ELF-1 (cell line): ENCODE measurements at places on chromosomes 16 and 17.

DNA sequence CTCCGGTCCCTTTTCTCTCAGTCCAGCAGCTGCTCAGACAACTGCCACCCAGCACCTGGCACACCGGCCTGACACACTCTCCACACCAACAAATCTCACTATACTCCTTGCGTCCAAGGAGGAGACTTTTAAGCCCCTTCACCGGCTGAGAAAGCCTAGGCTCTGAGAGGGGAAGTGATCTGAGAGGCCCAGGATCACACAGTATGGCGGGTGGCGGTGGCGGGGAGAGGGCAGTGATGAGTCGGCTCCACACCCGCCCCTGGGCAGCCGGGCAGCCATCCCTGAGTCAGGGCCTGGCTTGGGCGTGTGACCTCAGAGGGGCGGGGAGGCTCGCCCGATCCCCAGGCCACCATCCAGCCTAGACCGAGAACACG is 569 bp downstream of the FLII start:
- peak; percentile 77 for DNase-seq

- no peak for DNase-seq
Measured at GRCh38 chr16:58345574-58346354, 46.5 kb upstream of the GINS3 start.

DNA sequence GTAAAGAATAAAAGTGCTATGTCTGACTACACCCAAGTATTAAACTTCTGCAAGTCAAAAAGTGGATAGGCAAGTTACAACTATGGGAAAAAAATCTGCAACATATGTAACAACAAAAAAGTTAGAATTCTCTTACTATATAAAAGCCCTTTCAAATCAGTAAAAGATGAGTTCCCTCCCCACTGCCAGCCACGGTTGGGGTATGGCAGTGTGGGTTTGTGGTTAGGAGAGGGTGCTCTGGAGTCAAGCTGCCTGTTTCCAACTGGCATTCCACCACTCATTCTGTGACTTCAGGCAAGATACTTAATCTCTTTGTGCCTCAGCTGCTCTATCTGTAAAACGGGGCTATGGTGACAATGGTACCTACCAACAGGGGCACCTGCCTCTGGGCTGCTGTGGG is 26.6 kb upstream of the MFSD6L start:
- no peak for DNase-seq

GRCh38 chr16:16014329-16015224 is 65.2 kb downstream of the ABCC1 start:
- no peak for DNase-seq

GRCh38 chr16:15461376-15461775 is 27.0 kb downstream of the BMERB1 start:
- DNase-seq = no peak

DNA sequence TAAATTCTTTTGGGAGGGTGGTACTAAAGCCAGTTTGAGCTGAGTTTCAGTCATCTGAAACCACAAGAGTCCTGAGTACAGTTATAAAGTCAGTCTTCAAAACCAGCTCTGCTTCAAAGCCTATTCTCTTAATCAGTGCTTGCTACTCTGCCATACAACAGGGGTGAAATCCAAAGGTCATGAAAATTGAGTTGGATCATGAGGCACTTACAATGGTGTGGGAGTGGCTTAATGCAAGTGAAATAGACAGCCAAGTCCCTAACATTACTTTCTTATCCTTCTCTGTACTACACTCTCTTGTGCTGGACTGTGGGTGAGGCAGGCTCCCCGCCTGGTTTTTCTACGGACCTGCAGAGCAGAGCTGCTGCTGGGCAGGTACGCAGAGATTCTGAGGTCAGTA is 12.4 kb downstream of the CBLN1 start:
- no peak for DNase-seq

- DNase-seq = no peak
Measured at GRCh38 chr17:17019430-17019762, 22.9 kb upstream of the MPRIP start.

- DNase-seq = no peak
Measured at GRCh38 chr17:65589321-65589720, 27.9 kb upstream of the AXIN2 start.

- peak; percentile 77 for DNase-seq
Measured at GRCh38 chr16:56950881-56951771, 10.6 kb upstream of the CETP start.

- no peak for DNase-seq
Measured at GRCh38 chr16:58389724-58390123, 2.5 kb upstream of the GINS3 start.

DNA sequence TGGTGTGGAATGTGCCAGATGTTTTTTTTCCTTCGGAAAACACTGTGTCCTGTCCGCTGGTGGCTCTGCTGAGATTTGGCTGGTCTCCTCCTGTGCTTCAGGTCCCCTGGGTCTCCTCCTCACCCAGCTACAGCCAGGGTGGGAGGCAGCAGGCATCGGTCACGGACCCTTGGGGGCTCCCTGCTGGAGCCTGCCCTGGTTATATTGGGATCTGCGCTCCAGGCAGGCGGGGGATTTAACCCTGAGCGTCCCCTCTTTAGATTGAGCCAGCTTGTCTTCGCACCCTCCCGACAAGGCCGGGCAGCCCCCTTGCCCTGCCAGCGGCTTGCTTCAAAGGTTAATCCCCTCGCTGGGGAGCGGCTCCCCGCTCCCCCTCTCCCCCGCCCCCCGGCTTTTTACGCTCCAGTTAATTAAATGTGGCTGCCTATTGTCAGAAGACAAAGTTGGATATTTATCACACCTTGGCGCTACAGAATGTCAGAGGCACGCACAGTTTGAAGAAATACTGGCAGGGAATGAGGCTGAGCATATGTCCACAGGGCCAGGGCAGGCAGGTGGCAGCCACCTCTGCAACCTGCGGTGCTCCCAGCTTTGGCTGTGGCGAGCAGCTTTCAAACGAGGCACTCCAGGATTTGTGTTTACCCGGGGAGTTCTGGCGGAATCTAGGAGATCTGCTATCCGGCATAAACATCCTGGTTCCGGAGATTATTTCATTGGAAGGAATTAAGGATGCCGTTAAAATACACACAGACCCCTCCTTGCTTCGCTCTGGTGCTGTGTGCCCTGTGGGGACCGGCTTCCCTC is 38.2 kb upstream of the GSE1 start:
- no peak for DNase-seq

DNA sequence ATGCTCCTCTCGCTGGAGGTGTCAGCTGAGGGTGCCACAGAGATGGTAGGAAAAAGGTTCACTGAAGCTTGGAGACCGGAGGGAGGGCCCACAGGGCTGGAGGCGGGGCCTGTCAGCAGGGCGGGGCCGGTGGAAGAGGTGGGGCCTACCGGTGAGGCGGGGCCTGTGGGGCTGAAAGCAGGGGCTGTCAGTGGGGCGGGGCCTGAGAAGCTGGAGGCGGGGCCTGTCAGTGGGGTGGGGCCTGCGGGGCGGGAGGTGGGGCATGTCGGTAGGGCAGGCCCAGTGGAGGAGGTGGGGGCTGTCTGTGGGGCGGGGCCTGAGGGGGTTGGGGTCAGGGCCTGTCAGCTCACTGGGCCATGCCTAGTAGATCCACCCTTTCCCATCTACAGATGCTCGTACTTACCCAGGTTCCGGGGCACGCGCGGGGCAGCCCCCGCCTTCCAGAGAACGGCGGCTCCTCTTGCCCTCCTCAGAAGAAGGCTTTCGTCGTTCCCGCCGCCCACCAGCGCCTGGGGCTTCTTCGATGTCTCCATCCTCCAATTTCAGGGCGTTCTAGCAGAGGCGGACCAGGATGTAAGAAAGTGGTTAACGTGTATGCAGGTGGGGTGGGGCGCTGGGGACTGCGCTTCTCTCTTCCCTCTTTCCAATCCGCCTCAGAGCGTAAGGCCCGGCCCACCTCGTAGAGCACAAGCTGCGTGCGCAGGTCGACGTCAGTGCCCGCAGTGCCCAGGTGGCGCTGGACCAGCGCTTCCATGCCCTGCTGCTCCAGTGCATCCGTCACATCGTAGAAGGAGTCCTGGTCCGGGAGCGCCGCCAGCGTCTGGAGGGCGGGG is 9.8 kb downstream of the TMEM208 start:
- peak; percentile 90 for DNase-seq

DNA sequence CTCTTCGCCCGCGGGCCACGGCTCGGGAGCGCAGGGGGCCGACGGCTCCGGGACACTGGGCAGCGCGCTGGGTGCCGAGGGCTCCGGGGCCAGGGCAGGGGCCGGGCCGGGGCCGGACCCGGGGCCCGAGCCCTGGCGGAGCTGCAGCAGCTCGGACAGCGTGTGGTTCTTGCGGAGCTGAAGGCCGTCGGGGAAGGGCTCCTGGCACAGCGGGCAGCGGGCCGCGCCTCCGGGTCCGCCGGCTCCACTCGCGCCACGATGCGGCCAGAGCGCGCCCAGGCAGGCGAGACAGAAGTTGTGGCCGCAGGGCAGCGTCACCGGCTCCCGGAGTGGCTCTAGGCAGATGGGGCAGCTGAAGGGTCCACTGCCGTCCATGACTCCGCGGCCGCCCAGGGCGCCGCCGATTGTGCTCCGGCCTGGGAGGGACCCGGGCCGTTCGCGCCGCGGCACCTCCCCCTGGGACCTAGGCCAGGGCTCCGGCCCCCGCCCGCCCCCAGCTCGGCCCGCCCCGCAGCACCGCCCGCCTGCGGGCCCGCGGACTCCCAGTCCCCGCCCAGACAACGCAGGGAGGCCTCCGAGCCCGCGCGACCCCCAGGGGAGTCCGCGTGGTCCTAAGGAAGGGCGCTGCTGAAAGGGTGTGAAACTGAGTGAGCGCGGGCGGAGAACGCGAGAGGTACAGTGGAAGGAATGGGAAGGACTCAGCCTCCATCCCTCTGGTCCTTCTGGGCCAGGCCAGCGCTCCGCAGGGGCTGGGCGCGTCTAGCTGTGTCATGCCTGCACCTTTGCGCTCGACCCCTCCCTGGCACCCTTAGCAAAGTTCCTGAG is at the start of gene TRIM47:
Gene TRIM47 (minus strand): TSS at position 408 of the 825 bp plus-strand sequence. CDS start 33 bp downstream, at position 375.
- DNase-seq = peak; percentile 68

GRCh38 chr17:28498652-28499363 is 7.3 kb upstream of the FOXN1 start:
- no peak for DNase-seq

DNA sequence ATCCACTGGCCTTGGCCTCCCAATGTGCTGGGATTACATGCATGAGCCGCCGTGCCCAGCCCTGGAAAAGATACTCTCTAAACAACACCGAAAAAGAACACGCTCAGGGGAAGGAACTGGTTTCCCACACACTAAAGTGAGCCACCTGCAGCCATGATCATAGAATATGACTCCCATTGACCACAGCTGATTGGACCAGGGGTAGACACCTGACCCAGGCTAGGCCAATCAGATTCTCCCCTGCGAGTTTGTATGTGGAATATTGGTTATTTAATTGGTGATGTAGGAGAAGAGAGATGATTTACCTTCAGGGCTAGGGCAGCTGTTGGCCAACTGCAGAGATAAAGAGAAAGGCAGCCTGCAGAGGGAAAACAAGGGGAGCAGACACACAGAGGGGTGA is 9.0 kb upstream of the GGA2 start:
- no peak for DNase-seq

GRCh38 chr17:16398270-16399267 is 16.8 kb upstream of the TRPV2 start:
- DNase-seq = peak; percentile 76

DNA sequence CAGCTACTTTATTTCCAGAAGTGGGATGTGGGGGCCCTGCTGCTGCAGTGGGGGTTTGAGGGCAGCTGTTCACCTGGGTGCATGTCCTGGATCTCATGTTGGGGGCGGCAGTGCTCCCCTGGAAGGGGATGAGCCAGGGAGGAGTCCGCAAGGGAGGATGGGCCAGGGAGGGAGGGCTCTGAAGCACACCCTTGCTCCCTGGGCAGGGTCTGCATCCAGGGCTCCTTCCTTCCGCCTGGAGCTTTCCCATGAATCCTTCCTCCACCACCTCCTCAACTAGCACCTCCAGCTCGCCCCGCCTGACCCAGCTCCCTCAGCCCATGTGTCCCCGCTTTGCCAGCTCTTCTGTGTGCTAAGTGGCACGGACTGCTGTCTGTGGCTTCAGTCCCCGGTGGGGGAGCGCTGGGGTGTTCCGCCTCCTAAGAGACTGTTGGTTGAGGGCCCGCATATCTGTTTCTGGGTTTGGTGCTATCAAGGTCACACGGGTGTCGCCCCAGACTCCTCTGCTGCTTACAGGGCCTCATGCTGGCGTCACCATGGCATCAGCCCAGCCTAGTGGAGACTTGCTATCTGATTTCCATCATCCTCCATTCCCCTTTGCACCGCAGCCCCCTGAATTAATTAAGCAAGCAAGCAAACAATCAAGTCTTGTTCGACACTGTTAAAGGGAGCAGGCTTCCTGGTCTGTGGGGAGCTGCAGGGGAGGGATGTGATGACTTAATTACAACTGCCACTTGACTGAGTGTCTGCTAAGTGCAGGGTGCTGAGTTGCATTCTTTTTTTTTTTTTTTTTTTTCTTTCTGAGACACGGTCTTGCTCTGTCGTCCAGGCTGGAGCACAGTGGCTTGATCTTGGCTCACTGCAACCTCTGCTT is 71.8 kb downstream of the PRKCA start:
- peak; percentile 38 for DNase-seq

GRCh38 chr16:89289428-89290395 is 72.2 kb downstream of the ZNF778 start:
- peak; percentile 89 for DNase-seq

DNA sequence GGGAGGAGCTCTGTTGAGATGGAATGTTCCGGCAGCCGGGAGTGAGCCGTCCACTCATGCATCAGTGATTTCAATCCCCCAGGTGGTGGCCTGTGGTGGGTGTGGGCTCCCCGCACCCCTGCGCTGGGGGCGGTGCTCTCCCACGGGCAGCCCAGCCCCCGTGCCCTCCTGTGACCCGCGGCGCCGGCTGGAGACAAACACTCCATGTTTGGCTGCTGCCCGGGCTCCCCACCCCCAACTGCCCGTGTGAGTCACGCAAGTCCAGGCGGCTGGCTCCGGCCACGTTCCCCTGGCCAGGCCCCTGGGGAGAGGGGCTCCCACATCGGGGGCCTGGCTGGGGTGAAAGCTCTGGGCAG is 29.4 kb downstream of the CACNA1H start:
- no peak for DNase-seq

DNA sequence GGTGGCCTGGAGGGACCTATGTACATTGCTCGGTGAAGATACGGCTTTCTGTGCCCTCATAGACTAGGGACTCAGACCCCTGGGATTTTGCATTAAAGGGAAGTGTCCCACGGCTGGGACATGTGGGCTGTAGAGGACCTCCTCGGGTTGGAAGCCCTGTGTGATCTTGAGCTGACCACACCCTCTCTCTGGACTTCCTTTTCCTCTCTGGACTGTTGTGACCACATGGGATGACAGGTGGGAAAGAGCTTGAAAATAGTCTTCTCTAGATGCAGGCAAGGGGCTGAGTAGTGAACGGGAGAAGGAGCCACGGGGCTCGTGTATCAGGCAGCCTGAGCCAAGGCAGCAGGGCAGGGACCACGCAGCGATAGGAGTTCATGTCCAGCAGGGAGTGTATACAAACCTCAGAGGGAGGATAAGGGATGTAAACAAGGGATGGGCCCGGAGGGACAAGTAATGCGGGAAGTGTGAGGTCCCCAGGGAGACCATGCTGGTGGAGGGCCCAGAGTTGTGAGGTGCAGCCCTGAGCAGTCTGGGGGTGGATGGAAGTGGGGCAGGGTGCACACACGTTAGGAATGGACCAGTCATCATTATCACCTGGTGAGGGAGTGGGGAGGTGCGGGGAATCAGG is 4.5 kb upstream of the SLC4A1 start:
- DNase-seq = no peak
